Caco-2 (cell line): ENCODE measurements at places on chromosomes 4 and X.

GRCh38 chr4:4693258-4693657, 151.4 kb upstream of the STX18 start:
- no peak for DNase-seq

- no peak for DNase-seq
Measured at GRCh38 chr4:182878633-182879495, 38.3 kb downstream of the DCTD start.

DNA sequence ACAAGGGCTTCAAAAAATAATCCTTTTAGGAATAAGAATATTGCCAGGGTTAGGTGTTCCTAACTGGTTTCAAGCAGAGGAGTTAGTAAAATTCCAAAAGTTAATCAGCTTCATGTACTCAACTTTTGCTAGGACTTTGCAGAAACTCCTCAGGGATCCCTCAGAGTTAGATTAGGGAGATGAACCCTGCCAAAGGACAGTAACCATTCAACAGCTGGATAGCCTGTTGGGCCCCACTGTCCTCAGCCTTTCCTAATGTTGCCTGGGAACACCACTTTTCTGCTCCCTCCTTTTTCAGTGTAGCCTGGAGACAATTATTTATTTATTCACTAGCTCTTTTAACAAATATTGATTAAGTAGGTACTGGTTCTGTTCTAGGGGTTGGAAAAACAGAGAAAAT, 53.8 kb downstream of the NFKB1 start:
- DNase-seq = no peak

DNA sequence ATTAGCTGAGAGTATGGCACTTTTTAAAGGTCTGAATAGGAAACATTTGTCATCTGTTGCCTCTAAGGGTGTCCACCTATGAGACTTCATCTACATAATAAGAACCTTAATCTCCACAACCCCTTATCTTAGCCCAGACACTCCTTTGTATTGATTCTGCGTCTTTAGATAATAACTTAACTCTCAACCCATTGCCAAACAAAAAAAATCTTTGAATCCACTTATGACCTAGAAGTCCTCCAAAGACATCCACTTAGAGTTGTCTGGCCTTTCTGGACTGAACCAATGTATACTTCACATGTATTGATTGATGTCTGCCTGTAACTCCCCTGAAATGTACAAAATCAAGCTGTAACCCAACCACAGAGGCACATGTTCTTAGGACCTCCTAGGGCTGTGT, 66.0 kb upstream of the CHRNA9 start:
- no peak for DNase-seq

DNA sequence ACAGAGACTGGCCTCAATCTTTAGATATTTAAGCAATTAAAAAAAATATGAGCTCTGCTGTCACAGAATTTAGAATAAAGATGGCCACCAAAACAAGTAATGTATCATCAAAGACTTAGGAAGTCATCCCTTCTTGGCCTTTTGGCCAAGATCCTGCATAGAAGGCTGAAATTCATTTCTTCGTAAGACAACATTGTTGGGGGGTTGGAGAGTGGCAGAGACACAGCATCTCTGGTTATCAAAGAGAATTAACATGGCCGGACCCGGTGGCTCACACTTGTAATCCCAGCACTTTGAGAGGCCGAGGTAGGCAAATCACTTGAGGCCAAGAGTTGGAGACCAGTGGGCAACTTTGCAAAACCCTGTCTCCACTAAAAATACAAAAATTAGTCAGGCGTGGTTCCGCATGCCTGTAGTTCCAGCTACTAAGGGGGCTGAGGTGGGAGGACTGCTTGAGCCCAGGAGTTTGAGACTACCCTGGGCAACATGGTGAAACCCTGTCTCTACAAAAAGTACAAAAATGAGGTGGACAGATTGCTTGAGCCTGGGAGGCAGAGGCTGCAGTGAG, 4.0 kb downstream of the PPM1K start:
- DNase-seq = no peak

DNA sequence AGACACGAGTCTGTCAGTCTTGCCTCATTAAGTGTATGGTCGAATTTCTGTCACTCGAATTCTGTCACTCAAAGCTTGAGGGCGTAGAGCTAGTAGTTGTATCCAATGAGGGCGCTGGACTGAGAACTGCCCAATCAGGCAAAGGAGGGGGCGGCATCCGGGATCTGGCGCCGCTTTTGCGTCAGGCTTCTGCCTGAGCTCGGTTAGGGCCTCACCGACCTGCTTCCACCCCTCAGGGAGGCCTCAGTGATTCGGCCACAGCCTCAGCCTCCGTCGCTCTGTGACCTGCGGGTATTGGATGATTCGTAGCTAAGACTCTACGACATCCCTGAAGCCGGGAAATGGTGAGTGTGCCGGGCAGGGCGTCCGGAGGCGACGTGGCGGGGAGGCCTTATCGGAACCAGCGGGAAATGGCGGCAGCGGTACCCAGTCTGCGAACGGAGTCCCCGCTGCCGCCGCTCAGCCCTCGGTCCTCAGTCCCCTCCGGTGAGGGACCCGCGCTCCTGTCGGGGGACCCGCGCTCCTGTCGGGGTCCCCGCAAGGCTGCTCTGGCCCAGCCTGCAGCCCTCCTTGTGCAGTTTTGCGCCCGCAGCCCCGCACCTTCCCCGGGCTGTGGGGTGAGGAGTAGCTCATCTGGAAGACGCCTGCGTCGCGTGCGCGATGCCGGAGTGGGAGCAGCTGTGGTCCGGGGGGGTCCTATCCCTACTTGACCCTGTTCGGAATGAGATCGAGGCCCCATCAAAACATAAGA, 88.3 kb downstream of the ZNF718 start:
- DNase-seq = no peak

- DNase-seq = no peak
Measured at GRCh38 chr4:109754093-109754857, 24.4 kb upstream of the PLA2G12A start.

DNA sequence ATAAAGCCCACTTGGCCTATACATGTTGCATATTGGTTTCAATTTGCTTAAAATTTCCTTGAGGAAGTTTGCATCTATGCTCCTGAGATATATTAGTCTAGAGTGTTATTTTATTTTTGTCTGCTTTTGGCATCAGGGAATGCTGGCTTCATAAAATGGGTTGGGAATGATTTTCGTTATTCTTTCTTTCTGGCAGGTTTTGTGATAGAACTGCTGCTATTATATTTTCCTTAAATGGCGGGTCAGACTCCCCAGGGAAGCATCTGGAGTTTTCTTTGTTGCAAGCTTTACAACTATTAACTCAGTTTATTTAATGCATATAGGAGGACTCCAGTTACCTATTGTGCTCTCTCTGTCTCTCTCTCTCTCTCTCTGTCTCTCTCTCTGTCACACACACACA, 82.0 kb upstream of the WDR17 start:
- no peak for DNase-seq

DNA sequence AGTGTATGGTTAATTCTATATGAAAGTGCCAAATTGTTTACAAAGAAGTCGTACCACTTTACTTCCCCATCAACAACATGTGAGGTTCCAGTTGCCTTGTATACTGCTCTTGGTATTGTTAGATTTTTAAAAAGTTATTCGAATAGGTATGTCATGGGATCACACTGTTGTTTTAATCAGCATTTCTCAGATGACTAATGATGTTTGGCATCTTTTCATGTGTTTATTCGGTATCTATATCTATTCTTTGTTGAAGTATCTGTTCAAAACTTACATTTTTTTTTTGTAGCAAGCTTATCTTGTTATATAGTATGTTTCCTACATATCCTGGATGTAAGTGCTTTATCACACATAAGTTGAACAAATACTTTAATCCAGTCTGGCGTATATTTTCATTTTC, 99.4 kb upstream of the MAB21L2 start:
- DNase-seq = no peak

GRCh38 chrX:148530464-148531077, 30.2 kb downstream of the AFF2 start:
- DNase-seq = peak; percentile 6

DNA sequence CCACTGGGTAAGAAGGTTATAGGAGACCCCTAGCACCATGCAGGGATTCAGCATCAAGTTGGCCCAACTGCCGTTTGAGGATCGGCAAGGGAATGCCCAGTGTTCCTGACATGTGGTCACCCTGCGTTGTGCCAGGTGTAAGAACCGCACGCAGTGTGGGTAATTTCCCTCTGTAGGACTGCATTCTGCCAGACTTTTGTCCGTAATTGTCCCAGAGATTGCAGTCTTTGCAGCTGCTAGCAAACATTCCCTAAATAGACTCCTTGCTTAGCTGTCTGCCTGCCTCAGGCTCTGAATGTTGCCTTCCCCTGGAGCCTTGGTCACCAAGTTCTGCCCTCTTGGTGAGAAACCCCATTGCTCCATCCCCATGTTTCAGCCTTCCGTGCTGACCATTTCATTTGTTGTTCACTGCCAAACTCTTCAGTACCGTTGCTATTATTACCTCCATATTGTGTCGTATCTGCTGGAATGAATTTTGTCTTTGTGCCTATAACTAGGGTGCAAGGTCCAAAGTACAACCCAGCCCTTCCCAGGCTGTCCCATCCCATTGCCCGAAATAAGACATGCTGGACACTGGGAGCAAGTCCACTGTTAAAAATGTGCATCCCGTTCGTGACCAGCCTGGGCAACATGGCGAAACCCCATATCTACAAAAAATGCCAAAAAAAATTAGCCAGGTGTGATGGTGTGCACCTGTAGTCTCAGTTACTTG, 53.8 kb upstream of the USP9X start:
- no peak for DNase-seq

DNA sequence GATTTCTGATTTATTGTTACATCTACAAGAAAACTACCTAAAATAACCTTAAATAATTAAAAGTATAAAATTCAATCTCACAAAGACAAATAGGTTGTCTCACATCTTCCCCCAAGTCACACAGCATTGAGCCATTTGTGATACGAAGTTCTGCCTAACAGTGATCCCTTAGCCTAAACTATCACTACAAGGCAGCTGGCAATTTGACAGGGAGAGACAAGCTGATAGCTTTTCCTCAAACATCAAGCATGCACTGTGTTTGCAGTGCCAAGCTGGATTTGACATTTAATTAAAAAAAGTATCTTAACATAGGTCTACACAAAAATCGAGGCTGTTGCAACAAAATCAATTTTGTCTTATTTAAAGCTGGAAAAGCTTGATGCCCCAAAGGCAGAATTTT, 464.7 kb upstream of the TRAM1L1 start:
- DNase-seq = no peak
